Activated naive CD8-positive, alpha-beta T cell treated with anti-CD3 and anti-CD28 coated beads, Interleukin-2, amount 10 ng/mL, durations not matched to agents 7 days and 5 days (primary cell): ENCODE measurements at places on chromosomes 5 and 9. TPM values are rescaled to one million over a fixed set of nuclear protein-coding genes. Genes with fewer than 3 reads are reported as not detected.

DNA sequence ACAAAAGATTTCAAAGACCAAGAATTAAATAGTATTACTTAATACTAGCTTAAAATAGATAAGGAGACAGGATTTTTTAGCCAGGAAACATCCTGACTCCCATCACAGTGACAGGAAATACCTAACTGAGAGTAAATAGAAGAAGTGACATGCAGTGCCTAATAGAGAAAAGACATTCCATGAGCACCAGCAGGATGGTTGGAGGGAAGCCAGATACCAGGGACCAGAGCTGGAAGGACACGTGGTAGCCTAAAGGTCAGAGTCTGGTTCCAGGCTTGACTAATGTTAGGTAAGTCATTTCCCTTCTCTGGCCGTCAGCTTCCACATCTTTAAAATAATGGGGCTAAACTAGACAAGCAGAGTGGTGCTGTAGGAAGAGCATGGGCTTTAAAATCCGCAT lies 41.6 kb downstream of the CDK5RAP2 start:
- H3K27me3 ChIP-seq = no peaks in the 10 kb centered on the region
- H3K4me3 ChIP-seq = no peak overlapping the region
- peaks cover 28% of the 10 kb centered on the region for H3K36me3 ChIP-seq
- DNase-seq = no peak
- peaks cover 4% of the 10 kb centered on the region for H3K4me1 ChIP-seq

GRCh38 chr9:137295849-137296669 lies 6.0 kb downstream of the NRARP start:
- H3K36me3 ChIP-seq = no peaks in the 10 kb centered on the region
- H3K4me1 ChIP-seq = peaks cover 10% of the 10 kb centered on the region
- peaks cover 58% of the 10 kb centered on the region for H3K27me3 ChIP-seq

- H3K27ac ChIP-seq = no peak overlapping the region
- no peak overlapping the region for H3K4me3 ChIP-seq
- H3K4me1 ChIP-seq = no peaks in the 10 kb centered on the region
- peaks cover 10% of the 10 kb centered on the region for H3K27me3 ChIP-seq
- no peak for DNase-seq
- no peaks in the 10 kb centered on the region for H3K36me3 ChIP-seq
Measured at GRCh38 chr5:8329773-8330172, 460.8 kb downstream of the MTRR start.

DNA sequence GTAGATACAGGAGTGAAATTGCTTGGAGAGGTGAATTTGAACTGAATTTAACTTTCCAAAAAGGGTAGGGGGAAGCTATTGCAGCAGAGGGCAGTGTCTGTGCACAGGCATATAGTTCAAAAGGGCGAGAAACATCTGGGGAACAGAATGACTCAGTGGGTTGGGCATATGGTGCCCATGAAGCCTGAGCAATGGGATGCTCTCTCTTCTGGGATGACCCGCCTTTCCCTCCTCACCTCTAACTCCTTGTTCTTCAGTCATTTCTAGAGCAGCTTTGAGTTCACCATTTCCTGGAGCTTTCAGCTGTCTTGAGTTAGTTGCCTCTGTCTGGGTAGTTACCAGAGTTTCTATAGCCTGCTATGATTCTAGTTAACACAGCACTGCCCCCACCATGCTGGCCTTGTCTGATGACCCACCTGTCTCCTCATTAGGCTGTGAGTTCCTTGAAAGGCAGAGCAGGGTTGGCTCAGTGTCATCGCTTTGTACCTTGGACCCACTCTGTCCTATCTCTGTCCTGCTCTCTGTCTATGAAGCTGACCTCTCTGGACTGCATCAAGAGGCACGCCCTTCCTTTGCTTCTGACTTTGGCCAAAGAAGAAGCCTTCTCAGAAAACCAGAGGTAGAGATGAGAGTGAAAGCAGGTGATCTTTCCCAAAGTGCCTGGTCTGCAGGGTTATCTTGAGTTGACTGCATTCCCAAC lies 299.6 kb upstream of the KLF4 start:
- H3K4me1 ChIP-seq = no peaks in the 10 kb centered on the region
- no peak overlapping the region for H3K27ac ChIP-seq
- H3K4me3 ChIP-seq = no peak overlapping the region
- no peak for DNase-seq
- H3K36me3 ChIP-seq = no peaks in the 10 kb centered on the region

- no peak overlapping the region for H3K4me3 ChIP-seq
- no peaks in the 10 kb centered on the region for H3K4me1 ChIP-seq
- H3K27me3 ChIP-seq = no peaks in the 10 kb centered on the region
- no peak overlapping the region for H3K27ac ChIP-seq
Measured at GRCh38 chr5:91245871-91246270, 137.2 kb downstream of the ARRDC3 start.

PTGS1 gene
- total RNA-seq = 0.96 TPM

SNX30 gene
- total RNA-seq = 9.0 TPM

GRCh38 chr5:89349246-89349980 lies 466.4 kb upstream of the MEF2C start:
- no peaks in the 10 kb centered on the region for H3K36me3 ChIP-seq
- H3K4me1 ChIP-seq = no peaks in the 10 kb centered on the region
- DNase-seq = no peak
- H3K27me3 ChIP-seq = no peaks in the 10 kb centered on the region
- no peak overlapping the region for H3K4me3 ChIP-seq

DNA sequence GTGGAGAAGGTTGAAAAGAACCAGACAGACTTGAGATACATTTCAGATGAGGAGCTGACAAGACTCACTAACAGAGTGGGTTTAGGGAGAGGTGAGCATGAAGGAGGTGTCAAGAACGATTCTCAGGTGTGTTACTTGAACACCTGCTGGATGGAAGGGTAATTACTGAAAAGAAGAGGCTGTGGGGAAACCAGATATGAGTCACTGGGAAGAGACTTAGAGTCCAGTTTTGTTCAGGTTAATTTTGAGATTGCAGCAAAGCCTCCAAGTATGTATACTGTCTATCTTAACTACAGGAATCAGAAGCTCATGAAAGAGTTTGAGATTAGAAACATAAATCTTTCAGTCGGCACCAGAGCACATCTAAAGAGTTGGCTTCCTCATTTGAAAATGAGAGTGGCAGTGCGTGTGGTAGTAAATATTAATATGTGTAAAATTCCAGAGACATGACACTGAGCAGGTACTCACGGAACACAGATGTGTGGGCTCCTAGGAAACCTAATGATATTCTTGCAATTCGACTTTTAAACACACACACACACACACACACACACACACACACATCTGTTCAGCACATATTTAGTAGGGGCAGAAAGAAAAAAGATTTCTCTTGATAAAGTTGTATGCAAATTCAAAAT lies 197.1 kb downstream of the CDH18 start:
- no peaks in the 10 kb centered on the region for H3K27me3 ChIP-seq
- no peaks in the 10 kb centered on the region for H3K4me1 ChIP-seq
- no peak overlapping the region for H3K27ac ChIP-seq
- no peak for DNase-seq

DNA sequence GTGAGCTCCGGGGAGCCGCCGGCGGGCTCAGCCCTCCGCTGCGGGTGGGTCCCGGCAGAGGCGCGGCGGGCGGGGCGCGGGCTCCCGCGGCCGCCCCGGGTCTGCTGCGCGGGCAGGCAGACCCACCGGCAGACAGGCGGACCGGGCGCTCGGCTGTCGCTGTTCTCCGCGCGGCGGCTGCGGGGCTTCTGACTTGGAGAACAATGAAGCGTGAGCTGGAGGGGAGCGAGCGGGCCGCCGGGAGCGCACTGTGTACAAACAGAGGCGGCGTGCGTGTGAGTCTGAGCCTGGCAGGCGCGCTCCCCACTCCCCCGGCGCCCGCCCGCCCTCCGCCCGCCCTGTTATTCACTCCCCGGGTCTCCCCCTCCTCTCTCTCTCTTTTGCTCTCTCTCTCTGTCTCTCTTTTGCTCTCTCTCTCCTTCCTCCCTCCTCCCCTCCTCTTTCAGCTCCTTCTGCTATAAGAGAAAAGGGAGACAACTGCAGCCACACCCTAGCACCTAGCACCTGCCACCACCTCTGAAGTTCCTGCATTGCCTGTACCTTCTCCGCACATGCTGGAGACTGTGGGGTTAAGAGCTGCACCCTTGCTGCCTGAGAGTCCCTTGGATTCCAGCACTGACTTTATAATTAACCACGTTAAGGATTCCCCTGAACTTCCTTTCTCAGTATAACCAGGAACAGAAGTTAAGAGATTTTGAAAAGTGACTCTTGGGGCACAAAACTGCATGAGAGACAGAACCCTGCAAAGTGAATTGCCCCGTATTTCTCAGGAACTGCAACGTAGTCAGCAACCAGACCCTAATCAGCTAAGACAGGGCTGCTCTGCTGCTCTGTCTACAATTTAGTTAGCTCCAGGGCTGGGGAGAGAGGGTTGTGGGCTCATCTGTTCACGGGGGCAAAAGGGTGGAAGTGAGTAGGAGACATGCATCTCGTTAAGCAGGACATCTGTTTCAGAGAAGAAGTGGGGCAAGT lies at the start of gene EDIL3:
EDIL3 (minus strand) TSS at position 277 of the 972 bp plus-strand sequence. CDS start 506 bp downstream, outside the sequence.
- H3K4me3 ChIP-seq = peak within 1 kb of the TSS; percentile 51
- peak within 1 kb of the TSS; percentile 38 for H3K27ac ChIP-seq
- DNase-seq = no peak
- peaks cover 9% of the 10 kb centered on the region for H3K4me1 ChIP-seq
- H3K27me3 ChIP-seq = peaks cover 46% of the 10 kb centered on the region

DNA sequence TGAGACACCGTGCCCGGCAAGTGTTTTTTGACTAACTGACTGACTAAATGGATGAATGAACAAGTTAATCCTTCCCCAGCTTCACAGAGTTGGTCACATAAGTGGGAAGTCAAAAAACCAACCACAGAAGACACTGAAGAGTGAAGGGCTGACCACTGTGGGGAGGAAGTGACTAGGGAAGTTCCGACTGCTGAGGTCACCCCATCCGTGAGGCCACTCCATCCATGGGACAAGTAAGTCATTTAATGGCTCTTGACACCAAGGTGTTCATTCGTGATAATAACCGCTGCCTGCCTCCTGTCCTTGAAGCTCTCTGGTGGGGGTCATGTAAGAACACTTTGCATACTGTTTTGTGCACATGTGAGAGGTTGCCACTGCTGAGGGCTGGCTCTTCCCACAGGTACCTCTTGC lies 22.2 kb upstream of the CXCL14 start:
- H3K4me3 ChIP-seq = no peak overlapping the region
- peaks cover 15% of the 10 kb centered on the region for H3K27me3 ChIP-seq
- DNase-seq = no peak
- no peak overlapping the region for H3K27ac ChIP-seq
- no peaks in the 10 kb centered on the region for H3K4me1 ChIP-seq

NR5A1 gene
- not detected for total RNA-seq

XPA gene
- total RNA-seq = 15.4 TPM

GRCh38 chr9:89953824-89954615 lies 349.2 kb downstream of the GADD45G start:
- no peak for DNase-seq
- no peak overlapping the region for H3K27ac ChIP-seq
- H3K4me1 ChIP-seq = peaks cover 1% of the 10 kb centered on the region
- peaks cover 14% of the 10 kb centered on the region for H3K27me3 ChIP-seq

FBXO10 gene
- total RNA-seq = 1.6 TPM

PLAC8L1 gene
- total RNA-seq = 1.0 TPM

- no peaks in the 10 kb centered on the region for H3K27me3 ChIP-seq
- DNase-seq = no peak
- no peak overlapping the region for H3K4me3 ChIP-seq
- H3K36me3 ChIP-seq = peaks cover 52% of the 10 kb centered on the region
Measured at GRCh38 chr9:112046181-112046580, 128.9 kb downstream of the SUSD1 start.

- no peak for DNase-seq
- H3K36me3 ChIP-seq = peaks cover 60% of the 10 kb centered on the region
- H3K4me1 ChIP-seq = peaks cover 41% of the 10 kb centered on the region
- peak overlapping the region; percentile 37 for H3K27ac ChIP-seq
- no peak overlapping the region for H3K4me3 ChIP-seq
Measured at GRCh38 chr5:157233515-157233914, 32.4 kb upstream of the CYFIP2 start.

- no peak for DNase-seq
- H3K27me3 ChIP-seq = peaks cover 3% of the 10 kb centered on the region
- no peaks in the 10 kb centered on the region for H3K4me1 ChIP-seq
- H3K4me3 ChIP-seq = no peak overlapping the region
- H3K27ac ChIP-seq = no peak overlapping the region
Measured at GRCh38 chr9:21660976-21661375, 141.5 kb upstream of the MTAP start.

- H3K27ac ChIP-seq = no peak overlapping the region
- no peaks in the 10 kb centered on the region for H3K36me3 ChIP-seq
- no peak overlapping the region for H3K4me3 ChIP-seq
Measured at GRCh38 chr5:120306303-120306702, 157.8 kb upstream of the PRR16 start.

GRCh38 chr5:78760366-78760765 lies 111.8 kb upstream of the LHFPL2 start:
- H3K27ac ChIP-seq = no peak overlapping the region
- DNase-seq = no peak
- H3K27me3 ChIP-seq = no peaks in the 10 kb centered on the region
- peaks cover 8% of the 10 kb centered on the region for H3K4me1 ChIP-seq
- H3K36me3 ChIP-seq = no peaks in the 10 kb centered on the region
- H3K4me3 ChIP-seq = no peak overlapping the region

DNA sequence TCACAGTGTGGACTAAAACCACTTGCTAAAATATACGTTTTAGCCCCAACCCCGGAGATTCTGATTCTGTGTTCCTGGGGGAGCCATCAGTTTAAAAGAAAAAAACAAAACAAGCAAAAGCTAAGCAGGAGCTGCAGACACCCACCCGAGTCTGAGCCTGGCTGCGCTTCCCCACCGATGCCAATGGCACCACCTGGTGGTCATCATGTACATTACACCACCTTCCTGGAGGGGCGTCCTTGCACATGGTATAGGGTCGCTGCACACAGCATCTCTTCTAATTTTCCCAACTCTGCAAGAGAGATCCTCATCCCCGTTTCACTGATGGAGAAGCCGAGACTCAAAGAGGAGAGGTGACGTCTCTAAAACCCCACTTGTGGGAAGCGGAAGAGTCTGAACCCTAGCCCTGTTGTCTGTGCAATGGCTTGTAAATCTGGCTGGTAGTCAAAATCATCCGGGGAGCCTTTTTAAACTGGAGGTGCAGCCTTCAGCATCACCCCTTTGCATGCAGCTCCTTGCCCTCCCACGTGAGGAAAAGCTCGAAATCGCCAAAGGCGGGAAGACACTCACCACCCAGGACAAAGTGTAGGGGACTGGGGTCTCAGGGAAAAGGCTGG lies 23.1 kb upstream of the CNOT6 start:
- H3K27ac ChIP-seq = no peak overlapping the region
- no peak overlapping the region for H3K4me3 ChIP-seq
- peak; percentile 56 for DNase-seq
- peaks cover 6% of the 10 kb centered on the region for H3K4me1 ChIP-seq
- H3K36me3 ChIP-seq = no peaks in the 10 kb centered on the region

MUSK gene
- not detected for total RNA-seq

ROPN1L gene
- 1.4 TPM for total RNA-seq
